ENCODE measurements at places on chromosomes 1 and 21.
A peak's percentile ranks its signal among the peaks of the same experiment; 100 is the strongest.

DNA sequence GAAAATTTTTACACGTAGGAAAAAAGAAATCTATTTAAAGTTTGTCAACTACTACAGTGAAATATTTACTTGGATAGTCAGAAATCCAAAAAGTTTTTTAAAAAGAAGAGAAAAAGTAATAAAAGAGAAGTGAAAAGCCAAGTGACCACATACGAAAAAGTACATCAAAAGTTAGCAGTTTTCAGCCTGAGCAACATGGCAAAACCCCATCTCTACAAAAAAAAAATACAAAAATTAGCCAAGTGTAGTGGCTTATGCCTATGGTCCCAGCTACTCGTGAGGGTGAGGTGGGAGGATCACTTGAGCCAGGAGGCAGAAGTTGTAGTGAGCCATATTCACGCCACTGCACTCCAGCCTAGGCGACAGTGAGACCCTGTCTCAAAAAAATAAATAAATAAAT lies 5.2 kb upstream of the MR1 start:
- no peak for DNase-seq

- DNase-seq: no peak
Measured at GRCh38 chr1:171881442-171881841, 40.1 kb downstream of the DNM3 start.

DNA sequence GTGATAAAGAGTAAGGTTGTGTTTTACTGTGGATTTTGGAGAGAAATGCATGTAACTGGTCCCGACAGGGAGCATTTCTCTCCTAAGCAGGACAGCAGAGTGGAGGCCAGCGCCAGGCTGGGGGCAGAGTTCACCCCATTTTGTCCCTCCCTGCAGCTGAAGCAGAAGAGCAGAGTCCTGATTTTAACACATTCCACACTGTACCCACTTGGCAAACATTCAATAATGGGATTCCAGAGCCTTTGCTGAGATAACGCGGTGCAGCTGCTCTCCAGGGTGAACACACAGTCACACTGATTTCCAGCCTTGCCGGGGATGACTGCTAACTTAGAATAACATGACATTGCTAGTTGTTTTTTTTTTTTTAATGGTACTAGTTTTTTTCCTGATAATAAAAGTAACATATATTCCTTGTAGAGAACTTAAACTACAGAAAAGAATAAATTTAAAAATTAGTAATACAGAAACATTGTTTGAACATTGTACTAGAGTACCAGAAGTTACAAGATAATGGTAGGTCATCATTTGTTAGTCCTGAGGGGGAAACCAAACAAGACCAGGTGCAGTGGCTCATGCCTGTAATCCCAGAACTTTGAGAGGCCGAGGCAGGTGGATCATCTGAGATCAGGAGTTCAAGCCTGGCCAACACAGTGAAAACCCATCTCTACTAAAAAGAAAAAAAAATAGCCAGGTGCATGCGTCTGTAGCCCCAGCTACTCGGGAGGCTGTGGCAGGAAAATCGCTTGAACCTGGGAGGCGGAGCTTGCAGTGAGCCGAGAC lies 77.2 kb downstream of the SCCPDH start:
- DNase-seq: peak; percentile 47

DNA sequence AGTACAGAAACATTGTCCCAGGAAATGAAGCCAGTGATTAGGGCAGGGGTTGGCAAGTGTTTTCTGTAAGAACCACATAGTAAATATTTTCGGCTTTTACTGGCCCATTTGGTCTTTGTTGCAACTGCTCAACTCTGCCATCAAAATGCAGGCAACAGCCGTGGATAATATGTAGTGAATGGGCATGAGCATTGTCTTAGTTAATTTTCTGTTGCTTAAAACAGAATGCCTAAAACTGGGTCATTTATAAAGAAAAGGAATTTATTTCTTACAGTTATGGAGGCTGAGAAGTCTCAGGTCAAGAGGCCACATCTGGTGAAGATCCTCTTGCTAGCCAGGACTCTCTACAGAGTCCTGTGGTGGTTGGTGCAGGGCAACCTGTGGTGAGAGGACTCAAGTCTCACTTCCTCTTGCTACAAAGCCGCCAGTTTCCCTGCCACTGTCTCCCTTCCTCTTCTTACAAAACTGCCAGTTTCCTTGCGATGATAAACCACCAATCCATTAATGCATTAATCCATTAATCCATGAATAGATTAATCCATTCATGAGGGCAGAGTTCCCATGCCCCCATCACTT lies 166.4 kb downstream of the PSMG1 start:
- DNase-seq: no peak

GRCh38 chr1:29264773-29265389 lies 28.6 kb downstream of the PTPRU start:
- DNase-seq: no peak

GRCh38 chr1:69269491-69269890 lies 298.2 kb upstream of the LRRC7 start:
- no peak for DNase-seq

GRCh38 chr1:5447503-5447960 lies 544.7 kb downstream of the NPHP4 start:
- peak; percentile 59 for DNase-seq

DNA sequence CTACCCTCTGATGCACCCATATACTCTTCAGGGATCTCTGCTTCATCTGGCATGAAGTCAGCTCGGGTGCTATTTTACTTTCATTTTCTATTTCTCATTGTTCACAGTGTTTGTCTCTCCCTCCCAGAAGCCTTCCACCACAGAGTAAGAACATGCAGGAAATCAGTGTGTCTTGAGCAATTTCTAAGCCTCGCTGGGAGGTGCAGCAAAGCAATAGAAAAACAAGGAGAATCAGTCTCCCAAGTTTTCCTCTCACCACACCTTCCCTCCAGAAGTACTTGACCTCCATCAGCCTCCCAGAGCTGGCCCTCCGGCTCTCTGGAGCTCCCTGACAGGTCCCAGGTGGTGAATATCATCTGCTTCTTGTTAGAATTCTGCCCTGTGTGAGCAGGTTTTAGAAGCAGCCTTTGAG lies 594.7 kb upstream of the CAMK1G start:
- DNase-seq: no peak

DNA sequence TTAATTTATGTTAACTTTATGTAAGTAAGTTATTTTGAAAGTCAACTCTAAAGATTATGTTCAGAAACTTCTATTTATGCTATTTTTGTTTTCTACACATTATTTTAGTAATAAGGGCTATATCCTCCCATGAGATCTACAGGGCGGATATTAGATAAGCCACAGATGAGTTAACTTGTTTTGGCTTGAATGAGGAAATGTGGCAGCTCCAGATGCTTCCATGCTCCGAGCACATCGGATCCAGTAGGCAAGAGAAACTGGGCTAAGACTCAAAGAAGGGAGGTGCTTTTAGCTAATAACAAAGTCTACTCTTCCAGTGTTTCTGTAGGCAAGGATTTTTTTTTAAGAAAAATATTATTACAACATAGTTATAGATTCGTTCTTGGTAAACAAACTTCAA lies 20.0 kb upstream of the LAMC1 start:
- no peak for DNase-seq

- peak; percentile 4 for DNase-seq
Measured at GRCh38 chr1:246907472-246907871, 24.3 kb downstream of the AHCTF1 start.

GRCh38 chr1:230056098-230056497 lies 10.9 kb upstream of the GALNT2 start:
- no peak for DNase-seq

DNA sequence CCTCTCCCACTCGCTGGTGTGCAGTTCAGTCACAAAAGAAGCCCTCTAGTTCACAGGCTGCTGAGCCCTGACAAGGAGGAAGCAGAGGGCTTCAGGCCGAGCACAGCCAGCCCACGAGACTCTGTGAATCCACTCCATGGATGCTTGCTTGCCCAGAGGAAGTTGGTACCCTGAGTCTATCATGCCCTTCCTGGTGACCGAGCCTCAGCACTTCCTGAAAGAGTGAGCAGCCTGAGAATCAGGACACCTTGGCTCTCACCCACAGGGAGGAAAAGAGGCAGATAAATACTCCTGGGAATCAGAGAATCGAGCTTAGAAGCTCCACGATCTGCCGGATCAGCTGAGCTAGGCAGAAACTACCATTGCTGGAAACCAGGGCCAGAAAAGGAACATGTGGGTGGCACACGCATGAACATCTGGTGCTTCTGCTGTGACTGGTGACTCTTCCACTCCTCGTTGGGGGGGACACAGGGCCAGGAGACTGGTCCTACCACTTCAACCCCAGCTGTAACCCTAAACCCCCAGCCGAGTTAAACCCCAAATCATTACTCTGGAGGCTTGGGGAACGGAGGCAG lies 376.3 kb upstream of the CAMK1G start:
- DNase-seq: no peak

DNA sequence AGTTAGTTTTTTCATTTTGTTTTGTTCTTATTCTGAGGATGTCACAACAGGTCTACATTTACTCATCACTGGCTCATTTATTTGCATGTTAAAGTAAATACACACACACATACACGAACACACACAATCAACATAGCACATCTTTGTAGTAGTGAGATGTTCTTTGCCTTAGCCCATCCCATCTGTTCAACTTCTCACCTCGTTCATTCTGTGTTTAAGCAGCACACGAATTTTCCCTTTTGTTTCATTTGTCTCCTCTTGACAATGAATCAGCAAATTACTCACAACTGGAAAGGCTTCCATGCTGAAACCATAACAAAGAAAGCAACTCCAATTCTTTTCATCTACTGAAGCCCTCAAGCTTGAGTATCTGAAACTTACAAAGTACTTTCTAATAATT lies 133.3 kb upstream of the CHRM3 start:
- no peak for DNase-seq

GRCh38 chr1:11337580-11338073 lies 64.6 kb downstream of the UBIAD1 start:
- DNase-seq: peak; percentile 18

GRCh38 chr1:230902349-230902923 lies 34.1 kb upstream of the C1orf198 start:
- no peak for DNase-seq

GRCh38 chr1:150161747-150162581 lies 12.2 kb downstream of the PLEKHO1 start:
- DNase-seq: no peak

GRCh38 chr21:45021428-45022347 lies 52.7 kb upstream of the ADARB1 start:
- no peak for DNase-seq

DNA sequence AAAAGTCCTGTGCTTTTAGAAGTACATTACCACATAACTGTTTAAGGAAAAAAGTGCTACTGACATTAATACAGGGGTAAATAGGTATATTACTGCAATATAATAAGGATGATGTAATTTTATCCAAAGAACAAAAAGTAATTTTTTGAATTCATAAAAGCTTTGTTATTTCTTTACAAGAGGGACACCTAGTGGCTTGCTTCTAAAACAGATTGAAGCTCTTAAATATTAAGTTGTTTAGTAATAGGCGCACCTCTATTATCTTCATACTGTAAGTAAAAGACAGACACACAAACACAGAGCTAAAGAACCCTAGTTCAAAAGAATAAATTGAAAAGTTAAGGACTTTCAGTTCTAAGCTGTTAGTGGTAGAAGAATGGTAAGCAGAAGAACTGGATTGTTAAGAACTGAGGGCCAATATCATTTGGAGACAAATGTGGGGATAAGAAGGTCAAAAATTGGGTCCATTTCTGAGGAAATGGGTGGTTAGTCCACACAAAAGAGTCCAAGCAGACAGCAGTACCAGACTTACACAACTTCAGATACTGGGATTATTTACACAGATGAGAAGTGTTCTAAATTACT lies 15.4 kb downstream of the ZNHIT6 start:
- no peak for DNase-seq

DNA sequence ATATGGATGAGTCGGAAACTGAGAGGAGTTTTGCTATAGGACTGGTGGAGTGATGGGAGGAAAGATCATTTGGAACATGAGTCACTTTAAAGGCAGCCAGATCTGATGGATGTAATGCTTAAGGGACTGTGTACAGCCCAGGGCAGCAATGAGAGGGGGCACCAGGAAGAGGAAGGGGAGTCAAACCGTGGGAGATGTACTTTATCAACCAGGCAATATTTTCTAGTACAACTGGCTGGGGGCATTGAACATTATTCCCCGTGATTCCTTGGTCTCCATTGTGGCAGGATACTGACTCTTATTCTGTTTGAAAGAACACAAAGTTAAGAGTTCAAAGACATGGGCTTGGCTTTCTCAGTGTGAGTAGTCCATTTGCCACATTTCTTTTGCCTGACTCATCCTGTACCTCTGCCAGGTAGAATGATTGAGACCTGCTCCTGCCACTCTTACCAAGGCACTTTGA lies 268.2 kb upstream of the NR5A2 start:
- DNase-seq: no peak

DNA sequence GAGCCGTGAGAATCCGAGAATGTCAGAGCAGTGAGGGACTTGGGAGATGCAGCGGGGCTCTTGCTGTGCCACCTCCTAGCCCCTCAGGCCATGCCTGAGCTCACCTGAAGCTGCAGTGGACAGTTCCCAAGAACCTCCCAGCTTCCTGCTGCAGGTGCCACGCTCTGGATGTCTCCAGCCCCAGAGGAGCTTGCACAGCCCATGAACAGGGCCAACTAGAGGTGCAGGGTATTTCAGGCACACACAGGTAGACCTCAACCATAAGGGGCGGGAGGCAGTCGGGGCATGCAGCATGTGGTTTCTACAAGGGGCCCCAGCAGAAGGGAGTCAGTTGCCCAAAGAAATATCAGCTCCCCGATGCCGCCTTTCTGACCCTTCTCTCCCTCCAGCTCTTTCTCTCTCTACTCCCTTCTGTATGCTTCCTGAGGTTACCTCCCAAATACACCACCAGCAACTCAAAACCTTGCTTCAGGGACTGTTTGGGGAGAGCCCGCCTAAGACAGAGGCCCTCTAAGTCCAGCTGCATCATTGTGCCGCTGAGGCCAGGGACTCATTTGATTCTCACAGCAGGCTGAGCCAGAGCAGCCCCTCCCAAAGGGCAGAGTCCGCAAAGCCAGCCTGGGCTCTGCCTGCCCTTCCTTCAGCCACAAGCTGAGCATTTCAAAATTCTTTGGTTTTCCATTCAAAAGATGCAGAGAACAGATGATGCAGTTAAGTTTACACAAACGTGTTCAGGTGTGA lies 209.8 kb downstream of the MATN1 start:
- DNase-seq: no peak

DNA sequence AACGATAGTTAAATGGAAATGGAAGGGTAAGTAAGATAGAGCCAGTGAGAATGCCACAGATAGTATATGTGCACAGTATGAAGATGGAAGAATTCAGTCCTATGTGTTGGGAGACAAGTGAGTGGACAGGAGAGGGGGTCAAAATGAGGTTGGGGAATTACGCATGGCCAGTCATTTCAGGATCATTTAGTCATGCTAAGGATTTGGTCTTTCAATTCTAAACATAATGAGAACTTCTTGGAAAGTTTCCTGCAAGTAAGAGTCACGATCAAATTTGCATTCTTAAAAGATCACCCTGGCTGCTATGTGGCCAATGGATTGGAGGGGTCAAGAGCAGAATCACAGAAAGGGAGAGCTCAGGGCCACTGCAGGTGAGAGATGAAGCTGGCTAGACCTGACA lies 64.0 kb upstream of the KCNK2 start:
- DNase-seq: no peak

GRCh38 chr1:246932366-246932700 lies 585 bp upstream of the AHCTF1 start:
- DNase-seq: no peak

All from SHP77 treated with DMSO at 0.1 percent for 48 hours (cell line).